NCI-H526 treated with DMSO at 0.1 percent for 48 hours (cell line): ENCODE measurements at places on chromosomes 3 and 15.
A peak's percentile ranks its signal among the peaks of the same experiment; 100 is the strongest.

- DNase-seq = no peak
These were observed 132.6 kb upstream of the COL8A1 start for GRCh38 chr3:99505646-99506269.

DNA sequence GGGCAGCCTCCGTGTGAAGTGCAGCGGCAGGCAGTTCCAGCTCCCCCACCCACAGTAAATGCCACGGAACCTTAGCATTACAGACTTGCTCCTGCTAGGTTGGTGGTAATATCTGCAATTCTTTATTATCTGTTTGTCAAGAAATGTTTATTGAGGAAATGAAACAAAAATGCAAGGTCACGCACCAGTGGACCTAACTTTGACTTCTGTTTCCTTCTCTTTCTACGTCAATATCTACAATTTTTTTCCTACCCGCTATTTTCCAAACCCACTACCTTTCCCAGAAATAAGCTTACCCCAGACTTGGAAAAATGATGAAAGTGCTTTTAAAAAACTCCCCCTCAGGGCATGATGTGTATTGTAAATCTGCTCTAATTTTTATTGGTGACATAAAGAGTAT, 18.9 kb downstream of the ILDR1 start:
- DNase-seq = no peak

DNA sequence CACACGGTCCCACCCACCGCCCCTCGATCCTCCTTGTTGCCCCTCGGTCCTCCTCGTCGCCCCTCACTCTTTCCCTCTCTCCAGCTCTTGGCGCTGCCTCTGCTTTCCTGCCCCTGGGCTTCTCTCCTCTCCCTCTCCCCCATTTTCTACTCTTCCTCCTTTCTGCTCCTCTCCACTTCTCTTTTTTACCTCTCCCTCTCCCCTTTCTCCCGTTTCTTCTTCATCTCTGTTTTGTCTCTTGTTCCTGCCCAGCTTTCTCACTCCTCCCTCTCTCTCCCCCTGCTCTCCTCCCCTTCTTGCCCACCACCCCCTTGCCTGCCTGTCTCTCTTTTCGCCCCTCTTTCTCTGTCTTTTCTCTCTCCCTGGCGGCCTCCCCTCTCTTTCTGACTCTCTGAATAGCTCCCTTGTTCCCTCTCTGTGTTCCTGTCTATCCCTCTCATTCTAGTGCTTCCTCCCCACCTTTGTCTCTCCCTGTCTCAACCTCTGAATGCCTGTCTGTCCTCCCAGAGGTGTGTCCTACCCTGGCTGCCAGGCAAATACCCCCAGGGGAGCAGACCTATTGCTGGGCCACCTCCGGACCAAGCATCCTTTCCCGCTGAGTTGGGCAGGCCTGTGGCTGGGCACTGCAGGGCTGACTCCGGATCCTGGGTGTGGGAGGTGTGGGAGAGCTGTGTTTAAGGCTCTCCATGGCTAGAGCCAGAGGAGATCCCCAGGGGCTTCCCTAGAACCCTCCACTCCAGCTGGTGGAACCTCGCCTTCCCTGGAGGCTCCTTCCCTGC, 41.0 kb downstream of the EPHB3 start:
- DNase-seq = peak; percentile 71

GRCh38 chr3:112170046-112170445, 37.0 kb upstream of the GCSAM start:
- no peak for DNase-seq

GRCh38 chr3:143576568-143577270, 271.5 kb downstream of the SLC9A9 start:
- no peak for DNase-seq

GRCh38 chr15:27843146-27843545, 256.0 kb downstream of the OCA2 start:
- no peak for DNase-seq

DNA sequence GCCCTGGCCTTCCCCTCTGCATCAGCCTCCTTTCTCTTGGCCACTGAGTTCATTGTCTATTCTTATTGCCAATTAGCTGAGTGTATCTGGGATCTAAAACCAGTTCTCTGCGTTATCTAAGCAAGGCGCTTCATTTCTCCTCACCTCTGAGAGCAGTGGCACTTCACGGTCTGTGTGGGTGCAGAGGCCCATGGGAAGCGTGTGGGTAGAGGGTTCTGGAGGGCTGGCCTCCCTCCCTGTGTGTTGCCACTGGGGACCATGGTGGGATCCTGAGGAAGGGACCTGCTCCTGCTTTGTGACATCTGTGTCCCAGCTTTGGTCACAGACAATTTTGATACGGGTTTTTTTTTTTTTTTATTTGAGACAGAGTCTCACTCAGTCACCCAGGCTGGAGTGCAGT, 32.7 kb downstream of the EDEM1 start:
- DNase-seq = no peak

GRCh38 chr3:61357902-61358301, 106.7 kb upstream of the FHIT start:
- DNase-seq = no peak
